Renal pelvis (tissue), 12 donors: ENCODE measurements at places on chromosomes 12 and 14. TPM values are rescaled to one million over a fixed set of nuclear protein-coding genes. Genes with fewer than 3 reads are reported as not detected.
A peak's percentile ranks its signal among the peaks of the same experiment; 100 is the strongest.

GRCh38 chr14:70391493-70392391 lies 25.1 kb downstream of the SYNJ2BP start:
- no peak for DNase-seq

GRCh38 chr14:39593377-39593776 lies 161.1 kb upstream of the FBXO33 start:
- DNase-seq = no peak

DNA sequence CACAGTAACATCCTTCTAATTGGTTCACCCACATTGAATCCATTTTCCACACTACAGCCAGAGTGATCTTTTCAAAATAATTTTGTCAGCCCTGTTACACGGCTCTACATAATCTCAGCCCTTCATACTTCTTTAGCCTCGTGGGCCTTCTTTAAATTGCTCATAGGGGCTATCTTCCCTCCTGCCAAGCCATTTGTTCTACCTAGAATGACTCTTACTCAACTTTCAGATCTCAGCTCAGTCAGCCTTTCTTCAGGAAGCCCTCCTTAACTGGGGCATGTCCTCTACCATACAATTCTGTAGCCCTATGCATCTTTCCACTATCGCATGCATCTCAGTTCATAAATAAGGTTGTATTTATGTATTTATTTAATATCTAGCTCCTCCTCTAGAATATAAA lies 39.7 kb downstream of the CEP128 start:
- DNase-seq = no peak

DNA sequence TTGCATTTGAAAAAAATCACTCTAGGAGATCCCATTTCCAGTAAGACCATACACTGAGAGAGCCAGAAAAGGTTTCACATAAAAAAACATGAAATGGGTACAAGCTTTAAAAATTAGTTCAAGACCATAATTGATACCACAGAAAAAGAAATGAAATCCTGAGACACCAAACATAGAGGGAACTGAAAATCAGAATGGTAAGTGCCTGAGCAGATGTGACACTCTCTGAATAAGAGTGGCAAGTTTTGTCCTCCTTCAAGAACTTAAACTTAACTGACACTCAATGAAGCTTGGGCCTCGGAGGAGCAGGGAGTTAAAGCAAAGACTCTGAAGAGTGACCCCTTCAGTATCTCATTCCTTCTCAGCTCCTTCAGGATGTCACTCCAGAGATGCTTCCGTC lies 23.2 kb upstream of the PTGDR start:
- DNase-seq = no peak

DNA sequence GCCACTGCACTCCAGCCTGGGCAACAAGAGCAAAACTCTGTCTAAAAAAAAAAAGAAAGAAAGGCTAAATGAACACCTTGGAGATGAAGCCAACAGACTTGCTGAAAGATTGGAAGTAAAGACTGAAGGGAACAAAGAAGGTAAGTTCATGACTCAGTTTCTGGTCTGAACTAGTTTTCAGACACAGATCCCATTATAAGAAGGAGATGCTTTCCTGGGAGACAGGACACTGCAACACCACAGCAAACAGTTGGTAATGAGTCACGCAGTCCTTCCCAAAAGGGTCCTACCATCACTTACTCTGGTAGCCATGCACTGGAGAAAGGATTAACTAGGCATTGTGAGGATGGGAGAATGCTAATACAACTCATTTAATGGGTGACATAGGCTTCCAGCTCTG lies 97.2 kb downstream of the SSPN start:
- no peak for DNase-seq

DNA sequence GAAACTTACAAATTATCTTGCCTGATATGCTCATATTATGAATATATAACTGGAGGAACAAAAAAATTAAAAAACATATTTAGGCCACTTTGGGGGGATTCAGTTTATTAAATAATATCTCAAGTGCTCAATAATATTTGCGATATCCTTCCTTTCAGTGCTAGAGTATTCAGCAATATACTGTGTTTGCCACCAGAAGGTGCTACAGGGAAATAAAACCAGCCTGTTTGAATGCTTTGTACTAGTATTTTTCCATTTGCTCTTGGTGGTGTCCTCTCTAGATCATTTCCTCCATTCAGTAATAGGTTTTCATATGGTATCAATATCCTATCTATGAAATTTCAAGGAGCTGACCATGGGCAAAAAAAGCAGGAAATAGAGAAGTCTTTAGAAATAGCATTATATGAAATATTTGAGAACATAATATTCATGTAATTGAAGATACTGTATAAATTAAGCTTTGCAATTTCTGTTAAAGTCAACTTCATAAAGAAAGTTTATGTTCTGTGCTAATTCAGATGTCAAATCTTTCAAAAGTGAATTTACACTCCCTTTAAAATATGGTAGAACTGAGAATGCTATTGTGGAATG lies 106.2 kb upstream of the NAV3 start:
- peak; percentile 23 for DNase-seq

- DNase-seq = no peak
Measured at GRCh38 chr14:65789363-65789762, 376.8 kb downstream of the FUT8 start.

DNA sequence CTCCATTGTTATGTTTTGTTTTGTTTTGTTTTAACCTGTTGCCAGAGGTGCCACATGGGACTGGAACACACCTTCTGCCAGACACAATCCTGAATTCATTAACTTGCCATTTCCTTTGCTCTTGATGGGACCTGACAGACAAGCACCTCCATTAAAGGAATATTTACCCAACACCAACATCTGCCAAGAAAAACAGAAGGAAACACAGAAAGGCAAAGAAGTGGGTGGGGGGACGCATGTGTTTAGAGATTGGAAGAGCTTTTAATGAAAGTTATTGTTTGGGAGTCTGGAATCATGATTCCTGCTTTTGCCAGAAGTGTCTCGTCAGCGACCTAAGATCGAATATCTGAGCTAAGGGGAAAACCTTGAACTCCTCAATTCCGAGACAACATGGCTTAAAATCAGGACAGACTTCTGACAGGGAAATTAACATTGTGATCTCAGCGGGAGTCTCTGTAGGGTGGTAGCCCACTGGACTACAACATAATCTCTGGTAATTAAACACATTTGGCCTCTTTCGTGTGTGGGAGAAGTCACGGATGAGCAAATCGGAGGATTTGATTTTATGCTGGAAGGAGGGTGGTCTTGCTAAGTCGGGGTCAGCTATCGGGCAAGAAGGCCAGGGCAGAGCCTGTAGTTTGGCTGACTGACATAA lies 210.4 kb upstream of the FAR2 start:
- no peak for DNase-seq

P2RX7 gene
- polyA plus RNA-seq = 0.81 TPM

HSP90B1 gene
- polyA plus RNA-seq = 1,078 TPM

GYS2 gene
- 0.08 TPM for polyA plus RNA-seq

ARHGAP9 gene
- 3.3 TPM for polyA plus RNA-seq

SYNDIG1L gene
- polyA plus RNA-seq = 0.31 TPM

CABP1 gene
- polyA plus RNA-seq = 6.6 TPM
